ENCODE measurements at places on chromosomes 6 and 20.
A peak's percentile ranks its signal among the peaks of the same experiment; 100 is the strongest.

GRCh38 chr6:166529586-166529985, 56.9 kb downstream of the RAMACL start:
- DNase-seq = peak; percentile 16

- DNase-seq = no peak
Measured at GRCh38 chr6:11367638-11368199, 135.3 kb upstream of the NEDD9 start.

DNA sequence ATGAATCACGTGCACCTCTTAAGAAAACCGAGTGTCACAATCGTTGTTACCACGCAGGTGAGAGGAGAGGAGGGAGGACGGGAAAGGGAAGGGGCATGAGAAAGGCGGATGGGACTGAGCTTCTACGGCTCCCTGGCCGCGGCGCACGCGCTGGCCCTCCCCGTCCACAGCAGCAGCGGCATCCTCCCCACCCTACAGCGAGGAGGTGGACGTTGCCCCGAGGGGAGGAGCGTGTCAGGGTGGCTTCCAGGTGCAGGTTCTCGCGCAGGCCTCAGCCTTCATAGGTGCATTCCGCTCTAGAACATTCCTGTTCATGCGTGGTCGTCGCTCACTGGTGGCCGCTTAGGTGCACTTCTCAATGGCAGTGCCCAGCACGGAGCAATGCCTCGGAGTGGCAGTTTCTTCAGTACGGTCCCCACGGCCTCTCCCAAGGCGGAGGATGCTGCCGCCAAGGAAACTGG, 29.7 kb upstream of the AFDN start:
- DNase-seq = no peak

DNA sequence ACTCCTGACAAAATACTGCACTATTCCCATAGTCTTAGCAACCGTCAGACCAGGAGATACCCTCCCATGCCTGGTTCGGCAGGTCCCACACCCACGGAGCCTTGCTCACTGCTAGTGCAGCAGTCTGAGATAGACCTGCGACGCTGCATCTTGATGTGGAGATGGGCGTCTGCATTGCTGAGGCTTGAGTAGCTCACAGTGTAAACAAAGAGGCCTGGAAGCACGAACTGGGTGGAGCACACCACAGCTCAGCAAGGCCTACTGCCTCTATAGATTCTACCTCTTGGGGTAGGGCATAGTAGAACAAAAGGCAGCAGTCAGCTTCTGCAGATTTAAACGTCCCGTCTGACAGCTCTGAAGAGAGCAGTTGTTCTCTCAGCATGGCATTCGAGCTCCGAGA, 25.4 kb downstream of the TMEM244 start:
- DNase-seq = no peak

Measured in KBM-7 (cell line).